ENCODE measurements at places on chromosomes 11 and 22. TPM values are rescaled to one million over a fixed set of nuclear protein-coding genes. Genes with fewer than 3 reads are reported as not detected.

Gene SLCO2B1
- total RNA-seq = 1.3 TPM

Gene OR52I2
- total RNA-seq = not detected

Gene TRIM51G
- not detected for total RNA-seq

DNA sequence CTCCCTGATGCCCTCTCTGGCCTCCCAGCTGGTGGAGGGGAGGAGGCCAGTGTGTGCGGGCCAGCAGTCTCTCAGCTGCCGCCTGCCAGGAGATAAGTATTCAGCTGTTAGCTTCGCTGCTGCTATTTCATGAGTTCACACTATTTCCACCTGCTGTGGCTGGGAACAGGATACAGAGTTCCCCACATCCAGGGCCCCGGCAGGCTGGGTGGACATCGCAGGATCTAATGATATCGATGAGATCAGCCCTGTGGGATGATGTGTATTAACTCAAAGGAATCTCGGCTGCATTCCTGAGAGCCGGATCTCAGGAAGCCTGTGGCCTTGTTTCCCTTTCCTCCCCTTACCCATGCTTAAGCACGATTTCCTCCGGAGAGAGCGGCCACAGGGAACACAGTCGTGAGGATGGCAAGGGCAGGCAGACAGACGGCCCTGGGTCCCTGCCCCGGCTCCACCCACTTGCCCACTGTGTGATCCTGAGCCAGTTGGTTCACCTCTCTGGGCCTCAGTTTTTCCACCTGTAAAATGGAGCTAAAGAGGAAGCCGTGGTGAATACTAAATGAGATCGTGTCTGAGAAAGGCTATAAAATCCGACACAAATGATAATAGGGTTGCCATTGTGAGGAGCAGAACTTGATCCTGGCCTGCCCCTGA lies 6.5 kb upstream of the PVALB start:
- no peak for DNase-seq

DNA sequence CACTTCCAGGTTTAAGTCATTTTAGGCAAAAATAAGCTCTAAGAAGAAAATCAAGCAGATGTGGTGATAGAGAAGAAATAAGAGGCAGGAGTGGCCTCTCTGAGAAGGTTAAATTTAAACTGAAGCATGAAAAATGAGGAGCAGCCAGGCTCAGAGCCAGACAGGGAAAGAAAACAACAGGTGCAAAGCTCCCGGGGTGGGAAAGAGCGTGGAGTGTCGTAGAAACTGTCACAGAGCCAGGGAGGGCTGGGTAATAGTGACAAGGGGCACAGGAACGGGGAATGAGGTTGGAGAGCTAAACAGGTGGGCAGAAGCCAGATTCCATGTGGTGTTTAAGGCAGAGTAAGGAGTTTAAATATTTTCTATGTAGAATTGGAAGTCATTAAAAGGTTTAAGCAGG lies 132.1 kb upstream of the BLID start:
- no peak for DNase-seq

- DNase-seq = no peak
Measured at GRCh38 chr22:48941903-48942575, 885.6 kb downstream of the BRD1 start.
